ENCODE measurements at places on chromosomes 1 and 21.

DNA sequence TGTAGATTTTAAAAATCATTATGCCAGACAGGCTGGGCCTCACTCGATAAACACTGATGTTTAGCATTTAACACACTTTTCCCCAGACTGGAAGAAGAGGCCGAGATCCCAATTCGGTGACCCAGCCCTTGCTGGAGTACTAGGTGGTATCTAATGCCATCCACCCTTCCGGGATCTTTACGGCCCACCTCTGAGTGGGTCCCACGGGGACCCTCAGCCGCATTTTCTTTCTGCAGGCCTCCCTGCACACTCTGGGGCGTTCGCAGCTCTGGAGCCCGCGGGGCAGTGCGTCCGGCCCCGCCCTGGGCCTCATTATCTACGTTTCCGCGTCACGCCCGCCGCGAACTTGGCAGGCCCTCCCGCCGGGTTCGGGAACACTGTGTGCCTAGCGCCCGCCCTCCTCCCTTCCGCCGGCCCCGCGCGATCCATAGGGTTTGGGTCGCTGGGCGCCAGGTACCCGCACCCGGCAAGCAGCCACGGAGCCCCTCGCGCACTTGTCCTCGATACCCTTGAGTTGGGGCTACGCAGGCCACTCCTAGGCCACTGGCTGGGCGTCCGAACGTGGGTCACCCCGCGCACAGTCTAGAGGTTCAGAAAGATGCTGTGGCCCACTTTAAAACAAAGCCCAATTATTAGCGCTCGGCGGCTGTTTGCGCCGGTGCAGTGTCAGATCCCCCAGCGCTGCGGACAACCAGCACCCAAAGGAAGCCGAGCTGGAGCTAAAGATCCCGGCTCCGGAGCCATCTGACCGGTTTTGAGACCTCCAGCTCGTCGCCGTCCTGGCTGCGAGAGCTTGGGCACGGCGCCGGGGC, 950 bp upstream of the EVA1C start:
- DNase-seq = peak; percentile 57

DNA sequence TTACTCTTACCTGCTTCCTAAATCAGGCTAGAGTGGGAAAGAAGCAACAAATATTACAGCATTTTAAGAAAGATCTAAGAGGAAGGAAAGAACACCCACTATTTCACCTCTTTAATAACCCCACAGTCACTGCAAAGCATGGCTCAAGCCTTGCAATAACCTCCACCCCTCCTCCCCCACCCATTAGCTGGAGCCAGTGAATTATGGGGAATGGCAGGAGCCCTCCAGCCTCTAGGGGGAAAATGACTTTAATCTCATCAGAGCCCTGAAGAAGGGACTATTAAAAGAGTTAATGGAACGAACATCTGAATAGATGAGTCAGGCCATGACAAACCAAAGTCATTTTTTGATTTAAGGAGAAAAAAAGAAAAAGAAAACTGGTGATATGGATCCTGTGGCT, 630.7 kb upstream of the PLXNA2 start:
- DNase-seq = no peak

- peak; percentile 75 for DNase-seq
Observed at GRCh38 chr1:225816643-225817538, 7.0 kb downstream of the EPHX1 start.

GRCh38 chr1:118783095-118783758, 204.9 kb downstream of the TBX15 start:
- no peak for DNase-seq

- no peak for DNase-seq
Observed at GRCh38 chr1:117859901-117860300, 69.5 kb downstream of the GDAP2 start.

GRCh38 chr21:32468681-32469111, 56.2 kb downstream of the EVA1C start:
- no peak for DNase-seq

DNA sequence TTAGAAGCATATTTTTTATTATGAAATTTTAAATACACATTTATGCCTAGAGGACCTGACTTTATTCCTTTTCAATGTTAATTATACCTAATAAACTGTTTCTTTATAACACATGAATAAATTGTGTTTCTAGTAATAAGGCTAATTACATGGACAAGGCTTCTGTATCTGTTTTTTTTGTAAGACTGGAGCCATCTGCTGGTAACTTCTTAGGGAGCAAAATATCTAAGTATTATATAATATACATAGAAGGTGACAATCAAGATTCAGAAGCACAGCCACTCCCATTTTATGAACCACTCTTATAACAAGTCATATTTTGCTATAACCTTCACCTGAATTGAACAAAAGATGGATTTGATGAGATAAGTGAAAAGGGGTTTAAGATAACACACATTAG, 84.2 kb downstream of the LBR start:
- peak; percentile 27 for DNase-seq
